ENCODE measurements at places on chromosomes 5 and 9. TPM values are rescaled to one million over a fixed set of nuclear protein-coding genes. Genes with fewer than 3 reads are reported as not detected.
A peak's percentile ranks its signal among the peaks of the same experiment; 100 is the strongest.

- DNase-seq, result no peak
These were observed 118.8 kb downstream of the RASGRF2 start for GRCh38 chr5:81078930-81079329.

FIBCD1 gene
- under 0.01 TPM for total RNA-seq

NTRK2 gene
- total RNA-seq, result not detected

LECT2 gene
- not detected for total RNA-seq

DNA sequence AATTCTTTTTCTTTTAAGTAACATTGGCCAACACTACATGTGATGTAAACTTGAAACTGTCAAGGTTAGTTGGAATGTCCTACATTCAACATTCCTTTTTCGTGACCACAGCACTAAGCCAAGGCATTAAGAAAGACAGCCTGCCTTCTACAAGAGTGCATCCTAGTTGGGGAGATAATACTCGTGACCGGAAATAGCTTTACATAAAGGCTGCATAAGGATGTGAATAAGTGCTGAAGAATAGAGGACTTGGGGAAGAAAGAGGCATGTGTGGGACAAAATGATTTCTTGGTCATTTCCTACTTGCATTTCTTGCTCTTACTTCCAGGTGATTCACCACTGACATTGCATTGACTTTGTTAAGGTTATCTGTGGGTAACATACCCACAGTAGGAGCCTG lies 282.0 kb downstream of the DMRT2 start:
- DNase-seq, result no peak

GRCh38 chr5:83364312-83365299 lies 106.9 kb upstream of the VCAN start:
- DNase-seq, result no peak

- DNase-seq, result no peak
These were observed 217.4 kb downstream of the KDM4C start for GRCh38 chr9:6975198-6975597.

DNA sequence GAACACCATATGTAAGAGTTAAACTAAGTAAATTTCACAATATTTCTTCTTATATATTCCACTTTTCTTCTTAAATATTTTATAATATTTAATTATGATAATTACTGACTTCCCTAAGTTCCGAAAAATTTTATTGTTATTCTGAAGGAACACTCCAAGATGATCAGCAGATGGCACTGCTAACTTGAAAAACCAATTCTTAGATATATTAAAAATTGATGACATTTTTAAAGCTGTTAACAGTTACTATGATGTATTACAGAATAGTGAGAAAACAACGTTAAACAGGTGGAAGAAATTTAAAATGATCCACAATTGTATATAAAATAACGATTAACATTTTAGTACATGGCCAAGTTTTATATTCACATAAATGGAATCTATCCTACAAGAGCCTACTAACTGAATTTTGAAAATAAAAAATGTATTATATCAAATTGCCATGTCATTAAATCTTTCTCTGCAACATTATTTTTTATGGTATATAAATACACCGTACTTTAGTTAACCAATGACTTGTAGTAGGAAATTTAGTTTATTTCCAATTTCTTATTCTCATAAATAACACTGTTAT lies 30.1 kb upstream of the MUSK start:
- DNase-seq, result no peak

GRCh38 chr5:73764586-73764985 lies 138.6 kb downstream of the ARHGEF28 start:
- DNase-seq, result peak; percentile 39

DNA sequence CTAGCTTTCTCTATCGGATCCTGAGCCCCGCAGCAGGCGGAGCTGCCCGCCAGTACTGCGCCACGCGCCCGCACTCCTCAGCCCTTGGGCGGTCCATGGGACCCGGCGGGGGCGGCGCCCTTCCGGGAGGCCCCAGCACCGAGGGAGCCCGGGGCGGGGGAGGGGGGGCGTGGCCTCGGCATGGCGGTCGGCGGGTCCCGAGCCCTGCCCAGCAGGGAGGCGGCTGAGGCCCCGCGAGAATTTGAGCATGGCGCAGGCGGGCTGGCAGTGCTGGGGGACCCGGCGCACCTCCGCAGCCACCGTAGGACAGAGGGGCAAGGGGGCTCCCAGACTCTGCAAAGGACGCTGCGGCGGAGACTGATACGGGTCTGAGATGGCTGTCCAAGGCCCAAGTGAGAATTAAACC lies 6.8 kb downstream of the ZDHHC11B start:
- DNase-seq, result no peak

GPR151 gene
- not detected for total RNA-seq

DNA sequence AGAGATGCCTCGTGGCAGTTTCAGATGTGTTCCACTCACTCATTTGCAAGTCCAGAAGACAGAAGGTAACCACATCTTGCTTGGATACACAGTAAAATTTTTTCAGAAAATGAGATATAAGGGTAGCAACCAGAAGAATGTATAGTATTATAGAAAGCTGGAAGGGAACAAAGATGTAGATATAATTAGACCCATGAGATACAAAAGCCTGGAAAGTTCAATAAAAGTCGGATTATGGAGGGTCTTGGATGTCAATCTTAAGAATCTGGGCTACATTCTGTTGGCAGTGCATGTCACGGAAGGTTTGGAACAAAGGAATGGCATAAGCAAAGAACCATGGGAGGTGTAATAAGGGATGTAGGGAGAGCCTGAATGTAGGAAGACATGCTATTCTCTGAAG lies 5.1 kb upstream of the CEP78 start:
- DNase-seq, result no peak

GRCh38 chr9:93668261-93668871 lies 92.0 kb downstream of the PHF2 start:
- no peak for DNase-seq

DNA sequence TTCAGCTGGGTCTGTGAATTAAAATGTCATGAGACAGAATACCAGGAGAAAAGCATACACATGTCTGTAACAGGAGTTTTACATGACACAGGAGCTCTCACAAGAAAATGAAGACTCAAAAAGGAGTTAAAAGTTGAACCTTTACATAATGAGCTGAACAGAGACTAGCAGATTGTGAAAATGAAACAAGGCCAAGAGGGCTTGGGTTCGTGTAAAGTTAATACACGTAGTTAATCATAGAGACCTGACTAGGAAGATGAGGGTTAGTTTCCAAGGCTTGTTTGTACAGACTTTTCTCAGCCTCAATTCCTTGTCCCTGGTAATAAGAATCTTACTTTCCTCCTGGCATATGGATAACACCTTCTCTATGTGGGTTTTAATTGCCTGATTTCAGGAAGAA lies 1294.0 kb downstream of the MAT2B start:
- no peak for DNase-seq

DNA sequence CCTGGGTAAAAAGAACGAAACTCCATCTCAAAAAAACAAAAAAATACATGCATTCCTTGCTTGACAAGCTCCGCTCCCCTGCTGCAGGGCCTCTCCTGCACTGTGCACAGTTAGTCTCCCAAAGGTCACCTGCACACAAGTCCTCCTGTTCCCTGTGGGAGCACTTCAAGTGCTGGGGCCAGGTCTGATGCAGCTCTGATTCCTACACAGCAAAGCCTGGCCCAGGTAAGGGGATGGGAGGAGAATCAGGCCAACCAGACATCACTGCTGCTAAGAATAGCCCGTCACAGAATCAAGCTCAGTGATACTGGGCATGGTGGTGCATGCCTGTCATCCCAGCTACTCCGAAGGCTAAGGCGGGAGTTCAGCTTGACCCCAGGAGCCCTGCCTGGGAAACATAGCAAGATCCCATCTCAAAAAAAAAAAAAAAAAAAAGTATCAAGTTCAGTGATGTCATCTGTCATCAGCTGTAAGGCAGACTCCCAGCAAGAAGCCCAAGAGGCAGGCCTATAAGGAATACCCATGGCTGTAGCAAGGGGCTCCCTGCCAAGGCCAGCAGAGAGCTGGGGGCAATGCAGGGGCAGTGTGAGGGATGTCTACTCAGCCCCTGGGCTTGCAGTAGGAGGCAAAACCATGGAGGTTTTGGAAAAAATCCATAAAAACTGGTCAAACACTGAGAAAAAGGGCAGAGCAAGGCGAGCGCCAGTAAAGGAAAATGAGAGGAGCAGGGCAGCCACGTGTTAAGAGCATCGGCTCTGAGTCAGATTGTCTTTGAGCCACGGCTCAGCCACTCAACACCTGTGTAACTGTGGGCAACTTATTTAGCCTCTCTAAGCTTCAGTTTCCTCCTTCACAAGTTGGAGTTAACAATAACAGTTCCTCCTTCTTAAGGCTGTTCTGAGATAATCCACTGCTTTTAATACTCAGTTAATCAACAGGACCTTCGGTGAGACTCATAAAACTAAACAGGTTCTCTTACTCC lies 3.2 kb downstream of the TPM2 start:
- DNase-seq, result no peak

- no peak for DNase-seq
These were observed 94.1 kb upstream of the RANBP6 start for GRCh38 chr9:6109571-6109970.

DNA sequence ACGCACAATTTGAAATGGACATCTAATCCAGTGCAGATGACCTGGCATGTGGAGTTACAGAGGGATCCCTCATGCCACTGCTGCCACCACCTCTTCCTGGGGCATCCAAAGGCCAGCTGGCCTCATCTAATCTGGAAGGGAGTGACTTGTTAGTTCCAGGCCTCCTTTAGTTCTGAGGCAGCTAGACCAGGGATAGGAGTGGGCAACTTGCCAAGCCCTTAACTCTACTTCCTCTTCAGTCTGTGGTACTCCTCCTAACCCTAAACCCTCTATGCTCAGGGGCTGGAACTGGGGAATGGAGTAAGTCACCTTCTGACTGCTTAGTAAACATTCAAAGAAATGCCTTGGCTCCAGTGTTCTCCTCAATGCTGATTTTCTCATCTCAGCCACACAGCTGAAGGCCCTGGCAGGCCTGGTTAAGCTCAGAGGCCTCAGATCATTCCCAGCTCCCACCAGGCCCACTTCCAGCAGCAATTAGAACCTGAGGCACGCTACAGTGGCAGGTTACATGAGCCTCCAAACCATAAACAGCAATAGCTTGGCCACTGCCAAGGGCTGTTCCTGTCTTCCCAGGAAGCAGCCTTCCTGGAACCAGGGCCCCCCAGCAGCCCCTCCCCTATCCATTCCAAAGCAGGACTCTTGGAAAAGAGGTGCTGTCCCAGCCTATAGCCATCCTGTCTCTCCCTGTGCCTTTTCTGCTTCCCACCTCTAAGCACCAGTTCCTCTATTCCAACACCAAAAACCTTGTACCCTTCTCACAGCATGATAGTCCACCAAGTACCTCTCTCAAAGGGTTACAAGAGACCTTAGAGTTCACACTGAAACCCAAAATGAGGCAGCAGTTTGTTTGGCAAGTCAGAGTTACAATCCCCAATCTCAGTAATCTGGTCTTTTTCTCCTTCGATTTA lies 2.0 kb downstream of the EIF4EBP3 start:
- peak; percentile 54 for DNase-seq
